Activated T-helper 17 cell treated with anti-CD3 and anti-CD28 coated beads, Interleukin-2, amount 50 U/mL, for 72 hours (primary cell): ENCODE measurements at places on chromosomes 6 and 20.

DNA sequence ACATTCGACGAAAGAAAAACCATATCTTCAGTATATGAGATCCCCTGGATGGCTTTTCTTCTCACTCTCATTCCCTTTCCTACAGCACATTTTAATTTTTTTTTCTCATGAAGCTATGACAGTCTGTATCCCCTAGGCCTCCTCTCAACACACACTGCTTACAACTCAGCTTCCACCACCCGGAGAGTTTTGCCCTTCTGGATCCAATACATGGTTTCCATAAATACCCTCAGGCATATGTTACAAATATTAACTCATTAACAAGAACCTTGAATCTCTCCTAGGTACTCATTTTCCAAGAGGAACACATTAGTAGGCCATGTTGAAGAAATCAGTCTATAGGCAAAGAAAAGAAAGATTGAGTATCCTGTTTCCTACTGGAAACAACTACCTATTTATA, 44.0 kb downstream of the PAK5 start:
- no peak for ATAC-seq

DNA sequence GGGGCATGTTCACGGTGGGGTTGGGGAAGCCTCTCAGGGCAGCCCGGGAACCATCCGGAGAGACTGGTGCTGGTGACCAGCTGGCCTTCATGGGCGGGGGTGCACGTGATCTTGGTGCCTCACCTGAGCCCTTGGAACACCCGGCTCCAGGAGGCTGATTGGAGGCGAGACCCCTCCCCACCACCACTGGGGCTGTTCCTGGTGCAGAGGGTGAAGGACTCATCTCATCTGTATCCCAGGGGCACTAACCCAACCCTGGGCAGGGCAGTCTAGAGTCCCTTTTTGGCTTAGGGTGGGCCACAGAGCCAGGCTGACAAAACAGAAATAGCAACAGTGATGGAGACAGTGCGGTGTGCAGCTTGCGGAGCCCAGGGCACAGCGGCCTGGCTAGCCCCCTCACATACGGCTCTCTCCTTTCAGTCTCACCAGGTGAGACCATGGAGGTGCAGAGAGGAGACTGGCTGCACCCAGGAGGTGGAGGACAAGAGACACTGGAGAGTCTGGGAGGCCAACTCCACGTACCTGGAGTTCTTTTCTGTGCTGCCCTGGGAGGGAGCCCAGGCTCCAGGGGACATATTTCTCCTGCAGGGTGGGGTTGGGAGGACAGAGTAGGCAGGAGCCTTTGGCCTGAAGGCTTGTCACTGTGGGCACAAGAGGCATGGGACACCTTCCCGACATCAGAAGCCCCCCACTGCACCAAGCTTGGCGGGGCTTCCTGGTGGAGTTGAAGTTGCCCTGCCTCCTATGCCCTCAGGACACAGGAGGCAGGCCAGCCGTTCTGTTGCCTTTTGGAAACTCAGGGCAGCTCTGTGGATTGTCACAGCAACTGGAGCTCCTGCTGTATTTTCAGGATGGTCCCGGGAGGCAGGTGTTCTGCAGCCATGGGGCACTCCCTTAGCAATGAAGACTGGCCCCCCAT, 106.0 kb downstream of the SYCP2 start:
- no peak for ATAC-seq

- no peak for ATAC-seq
Measured at GRCh38 chr6:169038691-169039090, 215.0 kb downstream of the THBS2 start.

- no peak for ATAC-seq
Measured at GRCh38 chr20:41407607-41408006, 41.0 kb upstream of the EMILIN3 start.

DNA sequence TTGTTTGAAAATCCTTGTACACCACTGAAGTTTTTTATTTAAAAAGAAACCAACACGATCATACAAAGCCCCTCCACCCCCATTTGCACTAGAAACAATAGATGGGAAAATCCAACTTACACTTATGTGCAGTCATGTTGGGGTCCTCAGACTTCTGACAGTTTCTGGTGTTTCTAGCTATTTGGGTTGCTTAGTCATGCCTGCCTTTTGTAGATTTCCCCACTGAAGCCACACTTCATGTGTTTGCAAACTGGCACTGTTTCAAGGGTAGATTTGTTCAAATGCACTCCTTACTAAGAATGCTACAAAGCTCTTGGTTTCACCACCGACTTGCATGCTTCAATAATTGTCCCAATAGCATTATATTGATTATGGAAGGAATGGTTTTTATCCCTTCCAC, 1.5 kb downstream of the SH3BGRL2 start:
- no peak for ATAC-seq

GRCh38 chr20:64241061-64241460, 14.5 kb upstream of the PCMTD2 start:
- no peak for ATAC-seq

DNA sequence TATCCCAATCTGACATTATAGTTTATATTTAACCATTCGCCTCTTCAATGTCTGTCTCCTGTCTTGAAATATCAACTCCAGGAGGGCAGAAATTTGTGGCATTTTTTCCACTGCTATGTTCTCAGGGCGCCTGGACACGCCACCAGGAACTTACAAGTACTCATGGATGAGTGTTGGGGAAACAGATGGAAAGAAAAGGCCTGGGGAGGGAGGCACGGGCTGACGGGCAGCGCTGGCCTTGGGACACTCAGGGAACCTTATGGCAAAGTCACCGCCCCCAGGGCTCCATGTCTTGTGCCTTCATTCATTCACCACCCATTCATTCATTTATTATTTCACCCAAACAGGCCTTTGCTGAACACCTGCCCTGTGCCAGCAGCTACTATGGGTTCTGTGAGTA, 222.9 kb downstream of the PREX1 start:
- ATAC-seq: no peak

DNA sequence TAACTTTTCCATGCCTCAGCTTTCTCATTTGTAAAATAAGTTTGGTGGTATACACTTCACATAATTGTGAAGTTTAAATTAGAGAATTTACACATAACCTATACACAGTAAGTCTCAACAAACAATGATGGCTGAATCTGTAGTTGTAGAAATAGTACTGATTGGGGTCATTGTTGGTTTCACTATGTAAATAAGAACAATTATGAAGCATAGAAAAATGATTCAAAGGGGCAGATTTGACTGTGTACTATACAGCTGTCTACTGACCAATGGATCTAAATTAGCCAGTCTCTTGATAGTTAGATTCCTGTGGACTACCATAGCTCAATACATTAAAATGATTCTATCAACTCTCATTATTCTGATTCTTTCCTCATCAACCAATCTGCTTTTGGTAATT, 181.1 kb upstream of the STXBP5 start:
- peak; percentile 29 for ATAC-seq

GRCh38 chr6:29723666-29724588, 693 bp downstream of the HLA-F start:
- peak; percentile 65 for ATAC-seq

GRCh38 chr6:3230900-3231246, 3.4 kb upstream of the TUBB2B start:
- no peak for ATAC-seq

- ATAC-seq: no peak
Measured at GRCh38 chr6:135323979-135324378, 142.9 kb downstream of the MYB start.

GRCh38 chr6:14379568-14379967, 262.0 kb downstream of the CD83 start:
- ATAC-seq: no peak

GRCh38 chr6:152598421-152598820, 38.7 kb downstream of the SYNE1 start:
- peak; percentile 12 for ATAC-seq

DNA sequence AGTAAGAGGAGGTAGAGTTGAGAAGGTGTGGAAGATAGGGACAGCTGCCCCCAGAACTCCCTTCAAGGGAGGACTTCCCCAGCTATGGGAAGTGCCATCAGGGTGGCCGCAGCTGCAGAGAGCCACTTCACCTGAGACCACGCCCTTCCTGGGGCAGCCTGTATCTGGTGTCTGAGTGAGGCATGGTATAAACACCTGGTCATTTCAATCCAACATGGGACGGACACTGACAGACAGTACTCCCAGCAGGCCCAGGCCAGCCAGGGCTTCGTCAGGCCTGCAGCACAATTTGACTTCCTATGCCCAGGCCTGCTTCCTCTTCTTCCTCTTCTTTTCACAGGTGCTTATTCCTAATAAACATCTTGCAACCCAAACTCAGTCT, 4.5 kb downstream of the SOX12 start:
- no peak for ATAC-seq

DNA sequence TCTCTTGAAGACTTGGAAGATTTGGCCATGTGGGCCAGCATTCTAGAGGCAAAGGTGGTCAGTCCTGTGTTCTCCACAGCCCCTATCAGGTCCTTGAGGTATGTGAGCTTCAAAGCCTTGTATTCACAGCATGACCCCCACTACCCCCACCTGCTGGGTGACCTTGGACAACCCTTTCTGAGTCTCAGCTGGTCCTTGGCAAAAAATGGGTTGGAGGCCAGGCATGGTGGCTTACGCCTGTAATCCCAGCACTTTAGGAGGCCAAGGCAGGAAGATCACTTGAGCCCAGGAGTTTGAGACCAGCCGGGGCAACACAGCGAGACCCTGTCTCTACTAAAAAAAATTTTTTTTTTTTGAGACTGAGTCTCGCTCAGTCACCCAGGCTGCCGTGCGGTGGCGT, 42.6 kb downstream of the UBE2V1 start:
- no peak for ATAC-seq

DNA sequence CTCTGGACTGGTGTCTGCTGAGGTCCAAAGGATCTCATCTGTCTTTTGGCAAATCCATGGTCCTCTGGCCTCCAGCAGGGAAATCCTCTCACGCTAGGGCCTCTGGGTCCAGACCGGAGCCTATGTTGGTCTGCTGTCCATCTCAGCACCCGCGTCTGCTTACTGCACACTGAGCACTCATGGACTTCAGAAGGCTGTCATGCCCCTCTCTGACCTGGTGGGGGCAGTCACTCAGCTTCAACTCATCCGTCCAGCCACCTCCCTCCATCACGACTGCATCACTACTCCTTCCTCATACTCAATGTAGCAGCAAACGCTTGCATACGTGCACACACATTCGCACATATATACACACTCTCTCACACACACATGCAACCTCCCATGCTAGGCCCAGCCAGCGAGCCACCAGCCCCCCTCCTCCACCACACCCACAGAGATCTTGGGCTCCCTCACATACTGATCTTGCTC, 33.3 kb downstream of the GABRR2 start:
- ATAC-seq: peak; percentile 93

DNA sequence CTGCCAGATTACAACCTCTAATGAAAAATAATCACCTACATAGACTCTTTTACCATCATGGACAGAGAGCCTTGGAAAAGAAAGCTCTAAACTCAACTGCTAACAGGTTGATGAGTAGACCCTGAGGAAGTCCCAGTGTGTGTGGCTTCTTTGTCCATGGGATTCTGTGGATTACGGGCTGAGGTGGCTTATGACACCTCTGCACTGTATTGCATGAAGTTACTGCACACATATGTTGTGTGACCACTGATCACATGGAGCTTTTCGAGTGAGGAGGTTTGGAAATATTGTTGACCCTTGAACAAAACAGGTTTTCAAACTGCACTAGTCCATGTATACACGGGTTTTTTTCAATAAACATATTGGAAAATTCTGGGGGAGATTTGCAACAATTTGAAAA, 124.4 kb downstream of the RIN2 start:
- no peak for ATAC-seq

DNA sequence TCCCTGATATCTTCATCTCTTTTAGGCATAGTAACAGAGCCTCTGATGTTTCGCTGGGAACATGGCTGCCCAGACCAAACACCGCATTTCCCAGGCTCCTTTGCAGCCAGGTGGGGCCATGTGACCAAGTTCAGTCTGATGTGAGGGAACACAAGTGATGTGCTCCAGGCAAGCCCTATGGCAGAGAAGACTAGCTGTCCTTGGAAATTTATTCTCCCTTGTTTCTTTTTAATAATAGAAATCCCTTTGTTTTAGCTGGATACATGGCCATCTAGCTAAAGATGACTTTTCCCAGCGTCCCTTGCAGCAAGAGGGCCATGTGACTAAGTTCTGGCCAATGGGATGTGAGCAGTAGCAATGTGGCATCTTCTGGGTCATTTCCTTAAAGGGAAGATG, 30.8 kb downstream of the SLC2A10 start:
- no peak for ATAC-seq

- no peak for ATAC-seq
Measured at GRCh38 chr6:34052071-34052825, 93.6 kb downstream of the GRM4 start.
